ENCODE measurements at places on chromosomes 3 and 15.
A peak's percentile ranks its signal among the peaks of the same experiment; 100 is the strongest.

DNA sequence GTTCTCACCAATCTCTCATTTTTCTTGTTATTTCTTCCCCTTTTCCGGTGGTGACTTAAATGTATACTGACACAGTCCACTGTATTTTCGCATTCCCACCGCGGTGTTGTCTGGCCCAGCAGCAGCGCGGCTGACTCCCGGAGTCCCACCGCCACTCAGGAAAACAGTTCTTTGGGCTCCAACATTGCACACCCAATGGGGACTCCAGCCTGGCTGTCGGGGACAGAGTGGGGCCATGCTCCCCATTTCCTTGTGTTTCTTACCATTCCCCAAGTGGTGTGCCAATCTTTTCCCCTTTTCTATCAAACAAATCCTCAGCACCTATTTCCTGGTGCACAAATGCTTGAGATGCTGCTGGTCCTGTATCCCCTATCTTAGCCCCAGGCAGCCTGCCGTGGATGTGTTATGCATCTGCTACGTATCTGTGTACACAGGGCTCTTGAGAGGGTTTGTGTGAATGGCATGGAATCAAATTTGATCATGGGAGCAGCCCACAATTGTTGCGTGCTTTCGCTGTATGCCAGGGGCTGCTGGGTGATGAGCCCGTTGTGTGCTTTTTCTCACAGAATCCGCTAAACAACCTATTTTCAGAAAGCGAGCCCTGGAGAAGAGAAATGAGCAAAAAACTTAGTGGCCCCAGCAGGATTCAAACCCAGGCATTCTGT is 219.1 kb upstream of the RGMA start:
- no peak for DNase-seq

DNA sequence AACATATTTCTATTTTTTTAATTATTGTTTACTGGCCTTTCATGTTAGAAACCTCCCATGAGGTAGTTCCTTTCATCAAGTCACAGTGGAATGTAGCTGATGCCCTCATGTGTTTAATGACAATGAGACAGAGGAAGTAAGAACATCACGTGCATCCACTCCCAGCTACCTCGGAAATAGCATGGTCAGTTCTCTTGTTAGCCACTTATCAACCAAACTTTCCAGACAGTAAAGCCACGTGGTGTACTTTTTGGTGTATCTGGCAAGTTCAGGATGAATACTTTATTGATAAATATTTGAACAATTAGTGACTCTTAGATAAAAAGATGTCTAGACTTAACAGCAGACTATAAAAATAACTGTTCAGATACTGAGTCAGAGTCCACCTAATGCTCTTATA is 781.7 kb downstream of the MECOM start:
- DNase-seq, result peak; percentile 23

GRCh38 chr15:59367022-59367451 is 5.6 kb downstream of the MYO1E start:
- no peak for DNase-seq

DNA sequence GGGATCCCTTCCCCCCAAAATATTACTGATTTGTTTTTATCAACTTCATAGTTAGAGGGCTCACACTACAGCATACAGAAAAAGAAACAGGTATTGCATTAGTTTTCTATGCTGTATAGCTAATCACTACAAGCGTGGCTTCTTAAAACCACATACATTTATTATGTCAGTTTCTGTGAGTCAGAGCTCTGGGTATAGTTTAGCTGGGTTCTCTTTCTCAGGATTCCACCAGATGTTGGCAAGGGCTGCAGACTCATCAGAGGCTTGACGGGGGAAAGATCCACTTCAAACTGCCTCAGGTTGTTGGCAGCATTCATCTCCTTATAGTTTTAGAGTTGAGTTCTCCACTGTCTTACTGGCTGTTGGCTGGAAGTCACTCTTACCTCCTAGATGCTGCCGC is 328.0 kb downstream of the NLGN1 start:
- peak; percentile 34 for DNase-seq

- DNase-seq, result no peak
Measured at GRCh38 chr15:70588613-70589012, 174.7 kb downstream of the UACA start.

GRCh38 chr3:87082796-87083440 is 92.0 kb upstream of the VGLL3 start:
- peak; percentile 59 for DNase-seq

GRCh38 chr3:18489939-18490338 is 64.8 kb upstream of the SATB1 start:
- DNase-seq, result no peak

- no peak for DNase-seq
Measured at GRCh38 chr3:7215706-7216105, 354.8 kb downstream of the GRM7 start.

DNA sequence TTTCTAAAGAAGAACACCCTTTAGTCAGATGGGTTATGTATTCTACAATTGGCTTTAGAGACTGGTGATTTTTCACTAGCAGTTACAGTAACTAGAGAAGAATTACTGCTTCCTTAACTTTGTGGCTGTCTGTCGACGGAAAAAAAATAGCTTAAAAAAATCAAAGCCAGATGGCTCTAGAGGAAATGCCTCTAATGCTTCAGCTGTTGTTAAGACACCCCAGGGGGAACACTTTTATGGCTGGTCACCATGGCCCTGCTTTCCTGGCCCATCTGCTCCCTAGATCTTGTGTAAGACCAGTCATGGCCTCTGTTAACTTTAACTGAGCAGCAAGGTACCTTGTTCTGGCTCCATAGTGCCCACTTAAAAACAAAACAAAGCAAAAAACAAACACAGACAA is 198.6 kb upstream of the PLSCR5 start:
- DNase-seq, result peak; percentile 90

- DNase-seq, result peak; percentile 89
Measured at GRCh38 chr3:49351521-49352011, 6.6 kb downstream of the GPX1 start.

DNA sequence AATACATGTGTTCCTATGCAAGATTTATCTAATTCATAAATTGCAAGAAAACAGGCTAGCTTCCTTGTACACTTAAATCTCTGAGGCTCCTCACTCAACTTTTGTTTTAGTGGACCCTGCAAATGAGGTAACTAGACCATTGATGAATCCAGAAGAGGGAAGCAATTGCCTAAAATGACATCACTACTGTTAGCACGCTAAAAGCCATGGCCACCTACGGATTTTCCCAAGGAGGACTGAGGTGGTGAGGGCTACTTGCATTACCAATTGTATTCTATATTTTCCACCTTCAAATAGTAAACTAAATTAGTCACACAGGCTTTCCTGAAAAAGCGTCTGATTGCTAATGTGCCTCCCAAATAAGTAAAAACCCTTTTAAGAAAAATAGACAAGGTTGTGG is 140.7 kb downstream of the GADL1 start:
- no peak for DNase-seq

GRCh38 chr3:18189282-18190050 is 235.7 kb downstream of the SATB1 start:
- peak; percentile 30 for DNase-seq

- DNase-seq, result no peak
Measured at GRCh38 chr3:54634122-54634469, 293.8 kb downstream of the LRTM1 start.

DNA sequence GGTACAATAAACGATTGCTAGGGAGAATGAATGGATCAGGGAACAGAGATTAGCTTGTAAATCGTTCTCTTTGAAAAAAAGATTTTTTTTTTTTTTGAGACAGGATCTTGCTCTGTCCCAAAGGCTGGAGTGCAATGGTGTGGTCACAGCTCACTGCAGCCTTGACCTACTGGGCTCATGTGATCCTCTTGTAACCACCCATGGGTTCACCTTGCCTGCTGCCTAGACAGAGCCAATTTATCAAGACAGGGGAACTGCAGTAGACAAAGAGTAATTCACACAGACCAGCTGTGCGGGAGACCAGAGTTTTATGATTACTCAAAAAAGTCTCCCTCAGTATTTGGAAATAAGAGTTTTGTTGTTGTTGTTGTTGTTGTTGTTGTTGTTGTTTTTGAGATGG is 39.6 kb downstream of the METTL6 start:
- no peak for DNase-seq

- DNase-seq, result no peak
Measured at GRCh38 chr3:112503304-112503972, 4.2 kb upstream of the BTLA start.

- no peak for DNase-seq
Measured at GRCh38 chr15:38042707-38043445, 108.4 kb downstream of the TMCO5A start.

DNA sequence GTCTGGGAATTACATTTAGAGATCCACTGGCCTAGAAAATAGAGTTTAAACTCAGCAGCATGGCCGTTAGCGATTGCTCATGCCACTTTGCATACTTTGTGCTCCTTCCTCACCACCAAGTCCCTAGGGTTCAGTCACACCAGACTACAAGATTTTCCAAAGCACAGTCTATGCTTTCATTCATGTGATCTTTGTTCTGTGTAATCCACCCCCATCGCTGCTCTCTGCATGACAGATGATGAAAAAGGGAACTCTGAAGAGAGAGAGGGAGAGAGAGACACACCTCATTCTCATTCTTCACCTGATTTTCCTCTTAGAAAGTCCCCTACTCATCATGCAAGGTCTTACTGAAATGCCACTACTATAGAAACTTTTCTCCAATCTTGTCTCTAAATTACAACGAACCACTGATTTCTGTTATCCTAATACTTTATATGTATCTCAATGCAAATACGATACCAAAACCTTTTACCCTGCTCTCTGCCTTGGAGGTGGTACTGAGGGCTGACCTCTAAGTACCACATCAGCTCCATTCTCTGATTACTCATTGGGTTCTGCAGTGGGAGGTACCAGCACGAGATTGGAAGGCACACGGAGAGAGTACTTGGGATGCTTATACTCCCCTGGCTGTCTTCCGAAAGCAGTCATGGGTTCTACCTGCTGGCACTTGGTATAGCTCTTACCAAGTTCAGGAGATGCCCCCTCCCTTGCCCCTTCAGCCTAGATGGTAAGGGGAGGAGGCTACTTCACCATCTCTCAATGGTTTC is 1.1 kb upstream of the PARP15 start:
- no peak for DNase-seq

- no peak for DNase-seq
Measured at GRCh38 chr3:140571836-140572235, 106.0 kb upstream of the TRIM42 start.

GRCh38 chr3:185721970-185722369 is 102.9 kb downstream of the IGF2BP2 start:
- DNase-seq, result no peak

DNA sequence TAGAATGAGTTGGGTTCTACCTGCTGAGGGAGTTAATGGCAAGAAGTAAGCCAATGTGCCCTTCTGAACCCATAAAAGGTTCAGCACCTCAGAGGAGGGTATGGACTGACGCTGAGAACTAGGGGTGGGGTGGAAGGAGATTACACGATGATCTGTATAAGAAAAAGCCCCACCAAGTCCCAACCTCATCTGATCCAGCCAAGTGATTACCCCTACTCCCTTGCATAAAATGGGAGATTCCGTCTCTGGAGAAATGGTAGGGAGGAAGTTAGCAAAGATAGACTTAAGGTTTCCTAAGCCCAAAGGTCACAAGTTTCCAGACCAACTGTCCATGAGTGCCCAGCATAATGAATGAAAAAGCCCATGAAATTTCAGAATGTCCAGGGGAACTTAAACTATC is 7.1 kb upstream of the DVL3 start:
- DNase-seq, result no peak

- no peak for DNase-seq
Measured at GRCh38 chr15:52329150-52329549, 33.5 kb upstream of the MYO5C start.

DNA sequence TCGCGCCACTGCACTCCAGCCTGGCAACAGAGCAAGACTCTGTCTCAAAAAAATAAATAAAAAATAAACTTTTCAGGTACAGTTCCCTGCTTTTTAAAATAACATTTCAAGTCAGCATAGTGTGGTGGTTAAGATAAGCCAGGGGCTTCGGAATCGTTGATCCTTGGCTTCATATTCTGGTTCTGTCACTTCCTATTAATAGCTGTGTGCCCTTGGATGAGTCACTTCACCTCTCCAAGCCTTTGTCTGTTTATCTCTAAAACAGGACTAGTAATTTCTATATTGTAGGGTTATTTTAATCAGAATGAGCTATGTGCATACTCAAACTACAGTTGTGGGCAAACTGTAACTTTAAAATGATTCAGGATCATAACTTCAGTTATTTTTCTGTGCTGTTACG is 53.8 kb upstream of the SENP5 start:
- peak; percentile 3 for DNase-seq

DNA sequence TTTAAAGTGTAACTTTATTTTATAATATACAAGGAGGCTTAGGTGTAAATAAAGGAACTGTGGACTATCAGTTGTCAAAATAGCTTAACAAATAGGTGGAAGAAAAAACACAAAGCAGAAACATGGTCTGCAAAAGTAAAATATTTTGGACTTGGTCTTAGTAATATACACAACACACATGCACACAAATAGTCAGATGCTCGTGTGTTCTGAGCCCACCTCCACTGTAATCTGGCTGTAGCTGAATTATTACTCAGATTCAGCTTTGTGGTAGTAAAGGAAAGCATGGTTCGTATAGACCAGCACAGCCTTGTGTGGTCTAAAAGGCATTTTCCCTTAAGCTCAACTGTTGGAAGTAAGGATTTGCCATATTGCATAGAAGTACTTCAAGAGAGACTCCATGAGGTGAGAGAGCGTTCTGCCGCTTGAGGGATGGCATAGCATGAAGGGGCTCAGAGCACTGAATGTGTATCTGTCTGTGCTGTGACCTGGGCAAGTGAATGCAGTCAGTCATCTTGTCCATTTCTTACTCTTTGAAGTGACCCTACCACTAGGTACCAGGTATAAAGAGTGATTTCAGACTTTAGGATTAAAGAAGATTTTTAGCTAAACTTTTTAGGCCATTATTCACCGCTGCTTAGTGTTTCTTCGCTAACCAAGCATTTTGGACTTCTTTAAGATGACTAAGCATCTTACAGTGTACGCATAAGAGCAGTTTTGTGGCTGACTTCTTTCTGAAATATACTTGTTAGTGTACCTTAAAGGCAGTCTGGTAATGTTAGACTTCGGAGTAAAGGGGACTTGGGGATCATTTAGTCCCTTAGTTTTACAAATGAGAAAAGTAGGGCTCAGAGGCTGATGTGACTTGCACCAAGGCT is 15.2 kb downstream of the TPM1 start:
- no peak for DNase-seq

- no peak for DNase-seq
Measured at GRCh38 chr3:151796105-151796680, 17.7 kb upstream of the AADAC start.

- no peak for DNase-seq
Measured at GRCh38 chr3:29026286-29026685, 254.6 kb upstream of the RBMS3 start.

DNA sequence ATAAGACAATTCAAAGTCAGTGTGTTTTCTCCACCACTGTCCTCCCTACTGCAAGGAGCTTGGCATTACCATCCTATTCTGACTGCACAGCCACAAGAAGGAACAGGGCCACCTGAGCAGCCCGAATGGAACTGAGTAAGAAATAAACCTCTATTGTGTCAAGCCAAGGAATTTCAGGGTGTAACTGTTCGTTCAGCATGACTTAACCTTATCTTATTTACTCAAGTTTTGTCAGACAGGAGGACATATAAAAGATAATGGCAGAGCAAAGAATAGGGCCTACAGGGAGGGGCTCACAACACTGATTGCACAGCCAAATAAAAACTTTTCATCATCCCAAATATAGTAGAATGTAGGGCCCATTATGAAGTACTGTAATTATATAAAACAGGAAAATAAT is 236.1 kb downstream of the NEK10 start:
- no peak for DNase-seq
